ENCODE measurements at places on chromosomes 16 and 17.

GRCh38 chr16:22284637-22285036 is 12.6 kb upstream of the POLR3E start:
- no peak for DNase-seq

DNA sequence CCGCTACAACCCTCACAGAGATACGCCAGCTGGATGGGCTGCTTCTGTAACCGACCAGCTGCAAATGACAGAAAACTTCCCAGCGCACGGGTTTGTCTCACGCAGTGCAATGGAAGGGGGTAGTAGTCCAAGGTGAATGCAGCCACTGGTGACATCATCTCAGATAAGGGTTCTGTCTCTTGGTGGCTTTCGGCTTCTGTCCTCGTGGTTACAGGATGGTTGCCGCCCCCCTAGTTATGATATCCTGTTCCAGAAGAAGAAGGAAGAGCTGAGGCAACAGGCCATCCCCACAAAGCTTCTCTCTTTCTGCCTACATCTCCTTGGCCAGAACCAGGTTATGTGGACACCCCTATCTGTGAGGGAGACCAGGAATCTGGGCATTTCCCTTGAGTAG is 40.3 kb upstream of the BAHCC1 start:
- no peak for DNase-seq

GRCh38 chr16:81746566-81746965 is 32.5 kb upstream of the PLCG2 start:
- DNase-seq = no peak

GRCh38 chr17:48123111-48123510 is 15.5 kb downstream of the SNX11 start:
- DNase-seq = no peak

GRCh38 chr16:52076801-52077201 is 470.1 kb downstream of the TOX3 start:
- DNase-seq = no peak
